ENCODE measurements at places on chromosomes 5 and 9. TPM values are rescaled to one million over a fixed set of nuclear protein-coding genes. Genes with fewer than 3 reads are reported as not detected.

Gene UNC13B
- 0.78 TPM for total RNA-seq

Gene PDLIM4
- total RNA-seq = not detected

Gene IFNA10
- not detected for total RNA-seq

Gene ZNF354C
- 6.3 TPM for total RNA-seq

Gene GABRA1
- total RNA-seq = not detected

Gene ANKRD34B
- total RNA-seq = not detected

Gene ADGRV1
- not detected for total RNA-seq

Gene PCDHGA3
- total RNA-seq = 0.51 TPM

Gene C5orf58
- not detected for total RNA-seq

Gene CAPSL
- total RNA-seq = not detected

Gene PSIP1
- 56.8 TPM for total RNA-seq

Gene PCDHGA8
- 0.54 TPM for total RNA-seq

Gene FRRS1L
- total RNA-seq = not detected

Gene PTPRD
- 0.24 TPM for total RNA-seq

Gene SCAI
- 11.7 TPM for total RNA-seq

Gene PCDHAC2
- total RNA-seq = not detected

Gene FBXO10
- total RNA-seq = 39.4 TPM

Gene RHOBTB3
- total RNA-seq = 5.0 TPM

Gene LMX1B
- not detected for total RNA-seq

Gene SLC45A2
- total RNA-seq = not detected

Gene NIPAL4
- 2.7 TPM for total RNA-seq

Gene OR1Q1
- total RNA-seq = not detected

Gene PLAC8L1
- total RNA-seq = 0.37 TPM

Gene MYMK
- not detected for total RNA-seq

Gene SPATA31D4
- total RNA-seq = not detected

Gene SYK
- 222 TPM for total RNA-seq

Gene DRD1
- total RNA-seq = not detected

Gene DTWD2
- total RNA-seq = 3.5 TPM

Gene NPM1
- 1,563 TPM for total RNA-seq

Gene FAM151B
- 0.47 TPM for total RNA-seq
